ENCODE measurements at places on chromosomes 16 and 17.

DNA sequence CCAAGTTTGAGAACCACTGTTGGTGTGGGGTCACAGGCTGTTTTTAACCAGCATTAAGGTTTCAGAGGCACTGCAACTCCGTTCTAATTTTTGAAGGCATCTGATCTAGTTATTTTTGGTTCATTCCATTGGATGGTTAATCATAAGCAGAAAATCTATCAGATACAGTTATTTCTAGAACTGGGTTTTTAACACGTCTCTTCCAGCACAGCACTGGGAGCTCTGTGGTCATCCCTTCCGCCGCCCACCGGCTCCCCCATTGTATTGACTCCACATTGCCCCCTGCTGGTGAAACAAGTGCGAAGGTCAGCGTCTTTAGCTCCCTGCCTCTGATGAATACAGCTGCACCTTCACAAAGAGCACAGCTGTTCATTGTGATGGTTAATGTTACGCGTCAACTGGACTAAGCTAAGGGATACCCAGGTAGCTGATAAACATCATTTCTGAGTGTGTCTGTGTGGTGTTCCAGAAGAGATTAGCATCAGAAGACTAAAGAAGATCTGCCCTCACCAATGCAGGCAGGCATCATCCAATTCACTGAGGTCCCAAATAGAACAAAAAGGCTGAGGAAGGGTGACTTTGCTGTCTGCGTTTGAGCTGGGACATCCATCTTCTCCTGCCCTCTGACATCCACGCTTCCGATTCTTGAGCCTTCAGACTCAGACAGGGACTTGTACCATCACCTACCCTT lies 8.5 kb downstream of the CCL18 start:
- peak; percentile 80 for DNase-seq

DNA sequence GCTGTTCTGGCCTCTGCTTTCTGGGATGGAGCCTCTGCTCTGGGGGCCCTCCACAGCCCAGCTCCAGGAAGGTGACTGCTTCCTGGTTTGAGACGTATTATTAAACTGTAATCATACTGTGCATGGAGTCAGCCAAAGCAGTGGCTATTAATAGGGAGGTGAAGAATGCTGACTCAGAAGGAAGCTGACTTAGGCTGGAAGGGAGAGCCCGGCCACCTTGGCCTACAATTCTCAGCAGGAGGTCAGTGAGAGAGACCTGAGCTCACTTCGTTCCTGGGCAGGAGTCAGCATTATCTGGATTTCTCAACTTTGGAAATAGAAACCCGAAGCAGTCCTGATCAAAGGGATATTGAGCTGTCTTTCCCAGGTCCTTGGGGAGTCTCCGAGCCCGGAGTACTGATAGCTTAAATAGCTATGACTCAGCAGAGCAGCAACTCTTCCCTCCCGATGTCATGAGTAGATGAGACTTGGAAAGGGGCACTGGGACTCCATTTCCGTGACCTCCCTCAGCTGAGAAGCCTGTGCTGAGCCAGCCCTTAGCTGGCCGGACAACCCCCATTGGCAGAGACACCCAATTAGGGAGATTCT lies 91.8 kb downstream of the YPEL2 start:
- DNase-seq: no peak

- no peak for DNase-seq
Observed at GRCh38 chr16:23528644-23529310, 18.5 kb upstream of the GGA2 start.

DNA sequence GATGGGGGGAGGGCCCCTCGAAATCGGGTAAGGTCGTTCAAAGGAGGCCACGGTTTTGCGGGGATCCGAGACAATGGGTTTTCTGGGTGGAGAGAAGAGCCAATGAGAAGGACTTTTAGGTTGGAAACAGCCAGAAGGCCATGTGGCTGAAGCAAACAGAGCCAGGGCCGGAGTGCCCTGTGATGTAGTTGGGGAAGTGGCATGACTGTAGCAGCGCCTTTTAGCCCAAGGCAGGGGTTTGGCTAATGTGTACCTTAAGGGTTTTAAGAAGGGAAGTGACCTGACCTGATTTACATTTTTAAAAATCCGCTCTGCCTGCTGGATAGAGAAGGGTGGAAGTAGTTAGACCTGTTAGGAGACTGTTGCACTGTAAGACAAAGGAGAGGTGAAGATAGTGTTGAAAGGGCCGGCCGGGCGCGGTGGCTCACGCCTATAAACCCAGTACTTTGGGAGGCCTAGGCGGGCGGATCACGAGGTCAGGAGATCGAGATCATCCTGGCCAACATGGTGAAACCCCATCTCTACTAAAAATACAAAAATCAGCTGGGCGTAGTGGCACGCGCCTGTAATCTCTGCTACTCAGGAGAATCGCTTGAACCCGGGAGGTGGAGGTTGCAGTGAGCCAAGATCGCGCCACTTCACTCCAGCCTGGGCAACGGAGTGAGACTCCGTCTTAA lies 1.0 kb downstream of the LYRM1 start:
- no peak for DNase-seq

- DNase-seq: no peak
Observed at GRCh38 chr17:4507361-4508111, 8.9 kb downstream of the SPNS2 start.

GRCh38 chr17:35076874-35077273 lies 13.4 kb upstream of the RFFL start:
- no peak for DNase-seq

DNA sequence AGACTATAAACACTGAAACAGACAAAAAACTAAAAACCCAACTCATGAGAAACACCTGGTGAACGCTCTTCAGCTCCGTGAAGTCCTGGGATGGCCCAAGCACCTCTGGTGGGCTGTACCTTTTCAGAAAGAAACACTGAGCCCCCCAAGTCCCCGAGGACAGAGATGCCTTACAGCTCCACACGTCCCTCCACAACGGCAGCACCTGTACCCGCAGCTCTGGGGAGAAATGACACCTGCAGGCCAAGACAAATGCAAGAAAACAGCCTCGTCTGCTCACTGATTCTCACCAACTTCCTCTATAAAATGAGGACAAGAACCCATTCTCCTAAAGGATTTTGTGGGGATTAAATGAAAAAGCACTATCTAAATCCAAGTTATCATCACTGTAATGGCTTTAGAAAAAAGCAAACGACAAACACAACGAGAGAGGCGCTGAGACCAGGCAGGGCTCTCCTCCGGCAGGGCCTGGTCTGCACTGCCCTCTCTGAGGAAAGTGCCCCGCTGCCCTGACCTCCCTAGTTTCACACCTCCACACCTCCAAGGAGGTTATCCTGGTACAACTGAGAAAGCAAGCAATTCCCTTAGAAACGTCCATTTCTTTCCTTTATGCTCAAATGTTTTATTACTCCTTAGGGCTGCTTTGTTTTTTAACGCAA lies 114.9 kb downstream of the ZNF778 start:
- DNase-seq: no peak

- no peak for DNase-seq
Observed at GRCh38 chr16:3183445-3184139, 4.4 kb upstream of the OR1F1 start.

GRCh38 chr16:68790130-68790761 lies 53.1 kb upstream of the TANGO6 start:
- no peak for DNase-seq

- no peak for DNase-seq
Observed at GRCh38 chr16:70803319-70803718, 2.4 kb upstream of the VAC14 start.

- no peak for DNase-seq
Observed at GRCh38 chr16:84825896-84826557, 6.2 kb downstream of the CRISPLD2 start.

DNA sequence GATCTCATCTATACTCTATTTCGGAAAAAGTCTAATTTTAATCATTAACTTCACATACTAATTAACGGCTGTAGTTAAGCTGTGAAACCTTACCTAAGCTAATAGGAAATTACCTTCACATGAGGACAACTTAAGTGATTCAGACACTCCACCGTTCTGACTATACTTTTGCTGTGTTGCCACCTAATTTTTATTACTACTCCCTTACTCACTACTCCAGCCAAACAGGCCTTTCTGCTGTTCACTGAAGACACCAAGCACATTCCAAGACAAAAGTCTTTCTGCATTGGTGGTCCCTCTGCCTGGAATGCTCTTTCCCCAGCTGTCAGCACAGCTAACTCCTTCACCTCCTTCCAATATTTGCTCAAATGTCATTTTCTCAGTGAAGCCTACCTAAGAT lies 1.3 kb downstream of the CMTR2 start:
- DNase-seq: no peak

- no peak for DNase-seq
Observed at GRCh38 chr16:56672761-56673536, 3.3 kb downstream of the MT1H start.

DNA sequence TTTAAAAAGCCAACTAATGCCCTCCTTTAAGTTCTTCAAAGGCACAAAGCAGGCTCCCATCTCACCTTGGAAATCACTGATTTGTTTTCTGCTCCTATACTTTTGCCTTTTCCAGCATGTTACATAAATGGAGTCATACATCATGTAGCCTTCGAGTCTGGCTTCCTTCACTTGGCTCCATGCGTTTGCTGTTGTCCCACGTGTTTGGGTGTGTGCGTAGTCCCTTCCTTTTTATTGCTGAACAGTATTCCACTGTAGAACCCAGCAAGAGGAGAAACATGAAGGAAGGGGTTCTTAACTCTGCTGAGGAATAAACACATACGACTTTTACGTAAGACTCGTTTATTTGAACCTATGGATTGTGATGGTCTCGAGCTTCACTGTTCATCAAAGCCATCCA lies 82.0 kb downstream of the GPRC5B start:
- no peak for DNase-seq

DNA sequence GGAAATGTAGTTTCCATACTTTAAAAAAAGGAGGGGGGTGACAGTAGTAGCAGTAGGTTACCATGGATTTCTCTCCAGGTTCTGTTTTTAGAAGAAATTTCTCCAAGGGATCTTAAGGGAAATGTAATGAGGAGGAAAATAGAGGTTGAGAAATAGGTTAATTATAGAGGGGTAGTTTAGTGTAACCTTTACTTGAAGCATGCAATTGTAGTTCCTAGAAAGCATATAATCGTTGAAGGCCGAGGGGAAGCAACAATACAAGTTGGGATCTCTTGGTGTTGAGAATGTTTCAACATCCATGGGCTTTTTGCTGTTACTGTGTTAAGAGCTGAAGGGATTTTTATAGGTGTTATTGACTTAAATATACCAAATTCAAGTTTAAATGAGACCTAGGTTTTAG lies 25.1 kb downstream of the TNRC6A start:
- no peak for DNase-seq

DNA sequence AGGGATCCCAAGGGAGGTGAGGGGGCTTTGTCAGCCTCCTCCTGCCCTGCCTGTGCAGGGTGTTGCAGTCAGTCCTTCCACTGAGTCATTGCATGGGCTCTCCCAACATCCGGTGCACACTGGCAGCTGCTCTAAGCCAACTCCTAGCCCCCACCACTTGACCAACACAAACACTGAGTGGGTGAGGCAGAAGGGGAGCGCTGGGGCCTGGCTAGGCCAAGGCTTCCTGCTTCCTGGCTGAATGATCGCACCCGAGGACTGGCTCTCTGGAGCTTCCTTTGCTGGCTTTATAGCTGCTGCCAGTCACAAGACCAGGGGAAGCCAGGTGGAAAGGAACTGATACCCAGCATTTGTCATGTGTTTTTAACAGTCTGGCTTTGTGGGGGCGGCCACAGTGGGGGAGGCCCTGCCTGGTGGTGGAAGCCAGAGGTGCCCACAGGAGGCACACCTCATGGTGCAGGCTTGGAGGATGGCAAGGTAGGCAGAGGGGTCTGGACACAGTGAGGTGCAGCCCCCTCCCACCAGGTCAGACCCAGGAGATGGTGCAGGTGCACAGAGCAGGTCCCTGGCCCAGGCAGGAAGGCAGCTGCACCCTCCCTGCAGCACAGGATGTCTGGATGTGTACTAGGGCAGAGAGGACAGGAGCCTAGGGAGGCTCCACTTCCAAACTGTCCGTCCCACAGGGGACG lies 6.8 kb downstream of the MPG start:
- peak; percentile 60 for DNase-seq

- DNase-seq: no peak
Observed at GRCh38 chr16:57386381-57386951, 14.2 kb downstream of the CX3CL1 start.

DNA sequence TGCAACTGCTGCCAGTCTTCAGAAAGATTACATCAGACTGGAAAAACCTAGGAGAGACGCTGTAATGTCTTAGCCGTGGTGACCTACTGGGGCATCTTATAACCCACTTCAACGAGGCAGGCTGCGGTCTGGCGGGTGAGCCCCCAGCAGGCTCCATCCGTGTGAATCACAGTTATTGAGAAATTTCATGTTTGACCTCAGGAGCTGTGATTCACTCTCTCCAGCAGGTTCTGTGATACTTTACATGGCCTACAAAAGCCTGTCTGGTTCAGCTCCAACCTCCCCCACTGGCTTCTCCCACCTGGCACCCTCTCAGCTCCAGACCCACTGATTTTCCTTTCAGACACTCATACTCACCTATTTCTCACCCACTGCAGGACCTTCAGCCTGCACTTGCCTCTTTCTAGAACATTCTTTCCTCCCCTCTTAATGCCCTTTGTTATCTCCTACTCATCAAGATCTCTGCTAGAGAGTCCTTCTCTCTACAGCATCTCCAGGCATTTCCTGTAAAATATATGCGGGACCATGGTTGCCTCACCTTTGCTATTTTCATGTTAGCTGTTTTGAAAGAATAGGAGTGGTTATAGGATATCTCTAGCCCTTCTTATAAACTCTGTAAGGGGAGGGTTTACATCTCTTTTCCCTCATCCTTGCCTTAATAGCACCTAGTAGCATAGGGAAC lies 227.9 kb downstream of the MAF start:
- DNase-seq: peak; percentile 47

DNA sequence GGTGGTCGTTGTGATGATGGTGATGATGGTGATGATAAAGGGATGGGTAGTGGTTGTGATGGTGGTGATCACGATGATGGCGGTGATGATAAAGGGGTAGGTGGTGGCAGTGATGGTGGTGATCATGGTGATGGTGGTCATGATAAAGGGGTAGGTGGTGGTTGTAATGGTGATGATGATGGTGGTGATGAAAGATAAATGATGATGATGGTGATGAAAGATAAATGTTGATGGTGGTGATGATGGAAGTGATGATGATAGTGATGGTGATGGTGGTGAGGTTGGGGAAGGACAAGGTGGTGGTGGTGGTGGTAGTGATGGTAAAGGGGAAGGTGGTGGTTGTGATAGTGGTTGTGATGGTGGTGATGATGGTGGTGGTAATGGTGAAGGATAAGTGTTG lies 13.9 kb downstream of the CDH5 start:
- DNase-seq: no peak

DNA sequence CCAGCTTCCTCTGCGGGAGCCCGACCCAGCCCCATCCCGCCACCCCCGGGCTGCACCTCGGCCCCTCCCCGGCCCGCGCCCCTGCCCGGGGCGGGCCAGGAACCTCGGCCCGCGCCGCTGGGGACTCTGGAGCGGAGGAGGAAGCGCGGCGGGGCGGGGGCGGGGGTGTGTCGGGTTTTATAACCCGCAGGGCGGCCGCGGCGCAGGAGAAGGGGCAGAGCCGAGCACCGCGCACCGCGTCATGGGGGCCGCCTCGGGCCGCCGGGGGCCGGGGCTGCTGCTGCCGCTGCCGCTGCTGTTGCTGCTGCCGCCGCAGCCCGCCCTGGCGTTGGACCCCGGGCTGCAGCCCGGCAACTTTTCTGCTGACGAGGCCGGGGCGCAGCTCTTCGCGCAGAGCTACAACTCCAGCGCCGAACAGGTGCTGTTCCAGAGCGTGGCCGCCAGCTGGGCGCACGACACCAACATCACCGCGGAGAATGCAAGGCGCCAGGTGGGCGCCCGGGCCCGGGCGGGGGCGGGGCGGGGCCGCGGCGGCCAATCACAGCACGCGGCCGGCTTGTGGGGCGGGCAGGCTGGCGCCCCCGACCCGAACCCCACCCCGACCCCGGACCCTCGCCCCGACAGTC lies at the start of gene ACE:
Gene ACE (plus strand): TSS at position 208 of the 626 bp plus-strand sequence. CDS start 34 bp downstream, at position 242.
- DNase-seq: peak; percentile 42

Measured in stimulated activated CD4-positive, alpha-beta T cell treated with anti-CD3 and anti-CD28 coated beads, Interleukin-4, amount 100 ng/mL, for 24 hours (primary cell).